ENCODE measurements at places on chromosomes 12 and 14. TPM values are rescaled to one million over a fixed set of nuclear protein-coding genes. Genes with fewer than 3 reads are reported as not detected.

DNA sequence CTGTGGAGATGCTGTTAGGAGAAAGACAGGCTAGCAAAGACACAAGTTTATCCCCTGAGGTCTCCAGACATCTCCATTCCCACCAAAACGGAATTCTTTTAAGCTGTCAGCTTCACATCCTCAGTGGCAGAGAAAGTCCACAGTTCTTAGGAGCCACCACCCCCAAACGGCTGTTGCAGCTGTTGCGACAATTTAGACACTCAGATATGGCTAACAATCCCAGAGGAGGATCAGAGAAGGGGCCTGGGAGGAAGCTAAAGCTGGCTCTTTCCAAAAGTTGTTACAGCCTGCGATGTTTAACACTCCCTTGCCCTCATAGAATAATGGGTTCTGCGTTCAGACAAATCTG, 1.9 kb upstream of the ATP5MC2 start:
- no peak for DNase-seq

DNA sequence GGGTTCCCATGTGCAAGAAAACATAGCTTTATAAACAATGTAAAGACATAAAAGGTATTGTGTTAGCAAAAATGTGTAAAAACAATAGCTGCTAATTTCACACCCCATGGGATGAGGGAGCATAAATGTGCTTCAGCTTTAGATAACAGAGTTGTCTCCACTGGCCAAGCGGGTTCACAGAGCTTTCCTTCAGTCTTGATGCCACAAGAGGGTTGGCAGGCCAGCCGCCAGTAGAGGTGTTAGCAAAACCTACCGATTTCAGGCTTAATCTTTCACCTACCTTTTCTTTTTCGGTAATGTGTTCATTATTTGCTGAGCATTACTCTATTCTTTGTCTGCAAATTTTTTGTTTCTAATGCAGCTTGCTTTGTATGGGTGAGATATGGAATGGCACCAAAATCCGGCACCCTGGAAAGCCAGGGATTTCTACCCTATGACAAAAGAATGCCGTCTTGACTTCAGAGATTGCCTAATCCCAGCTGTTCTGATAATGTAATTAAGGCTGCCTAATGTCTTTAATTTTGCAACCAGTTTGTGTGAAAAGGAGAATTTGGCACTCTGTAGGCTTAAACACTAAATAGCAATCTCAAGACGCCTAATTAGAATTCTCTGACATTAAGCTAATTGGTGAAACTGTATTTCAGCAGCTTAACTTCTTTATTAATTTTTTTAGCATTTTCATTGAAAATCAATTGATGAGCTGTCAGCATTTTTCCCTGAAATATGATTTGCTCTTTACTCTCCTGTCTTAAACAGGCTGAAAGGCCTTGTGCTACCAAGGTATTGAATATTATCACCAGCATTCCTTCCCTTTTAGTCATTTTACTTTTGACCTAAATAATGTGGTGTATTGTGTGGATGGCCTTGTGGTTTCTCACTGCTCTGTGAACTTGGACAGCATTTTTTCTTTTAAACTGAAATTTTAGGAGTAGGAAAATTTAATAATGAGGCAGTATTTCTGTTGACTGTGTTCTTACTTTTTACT, 60.7 kb downstream of the POLR3B start:
- DNase-seq, result no peak

DNA sequence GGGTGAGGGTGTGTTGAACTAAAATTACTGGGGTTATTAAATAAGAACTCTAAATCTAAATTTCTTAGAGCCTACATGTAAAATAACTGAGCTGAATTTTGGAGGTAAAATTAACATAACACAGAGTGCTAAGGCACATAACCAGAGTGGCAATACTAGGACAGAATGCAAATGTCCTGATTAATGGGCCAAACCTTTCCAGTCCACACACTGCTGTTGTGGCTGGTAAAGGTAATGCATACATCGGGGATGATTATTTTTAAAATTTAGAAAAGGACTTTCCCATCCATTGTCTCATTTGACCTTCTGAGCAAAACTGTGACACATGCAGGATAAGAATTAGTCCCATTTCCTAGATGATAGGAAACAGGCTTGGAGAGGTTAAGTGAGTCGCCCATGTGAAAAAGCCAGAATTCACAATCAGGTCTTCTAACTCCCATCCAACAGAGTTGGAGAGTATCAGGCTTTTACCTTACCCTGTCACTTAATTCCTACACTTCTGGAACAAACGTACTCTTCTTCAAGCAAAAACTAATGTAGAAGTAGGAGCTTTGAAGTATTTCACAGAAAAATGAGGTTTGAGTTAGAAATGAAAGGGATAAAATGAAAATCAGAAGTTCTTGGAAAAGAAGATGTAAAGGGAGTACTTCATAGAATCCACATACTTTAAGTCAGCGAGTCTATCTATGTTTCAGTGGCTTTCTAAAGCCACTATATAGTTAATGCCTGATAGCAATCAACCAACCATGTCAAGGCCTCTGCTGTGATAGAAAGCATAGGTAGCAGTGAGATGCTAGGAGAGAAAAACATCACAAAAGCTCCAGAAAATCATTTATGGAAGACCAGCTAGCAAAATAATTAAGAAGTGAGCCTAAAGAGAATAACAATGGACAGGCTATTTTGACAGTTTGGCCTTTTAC, 334.9 kb upstream of the DIO2 start:
- DNase-seq, result no peak

The COX8C gene
- total RNA-seq, result not detected

GRCh38 chr14:46300765-46301164, 350.8 kb downstream of the RPL10L start:
- no peak for DNase-seq

The TMX1 gene
- 11.9 TPM for total RNA-seq

GRCh38 chr12:98736352-98737321, 91.5 kb downstream of the APAF1 start:
- DNase-seq, result no peak

The PRB2 gene
- total RNA-seq, result not detected

DNA sequence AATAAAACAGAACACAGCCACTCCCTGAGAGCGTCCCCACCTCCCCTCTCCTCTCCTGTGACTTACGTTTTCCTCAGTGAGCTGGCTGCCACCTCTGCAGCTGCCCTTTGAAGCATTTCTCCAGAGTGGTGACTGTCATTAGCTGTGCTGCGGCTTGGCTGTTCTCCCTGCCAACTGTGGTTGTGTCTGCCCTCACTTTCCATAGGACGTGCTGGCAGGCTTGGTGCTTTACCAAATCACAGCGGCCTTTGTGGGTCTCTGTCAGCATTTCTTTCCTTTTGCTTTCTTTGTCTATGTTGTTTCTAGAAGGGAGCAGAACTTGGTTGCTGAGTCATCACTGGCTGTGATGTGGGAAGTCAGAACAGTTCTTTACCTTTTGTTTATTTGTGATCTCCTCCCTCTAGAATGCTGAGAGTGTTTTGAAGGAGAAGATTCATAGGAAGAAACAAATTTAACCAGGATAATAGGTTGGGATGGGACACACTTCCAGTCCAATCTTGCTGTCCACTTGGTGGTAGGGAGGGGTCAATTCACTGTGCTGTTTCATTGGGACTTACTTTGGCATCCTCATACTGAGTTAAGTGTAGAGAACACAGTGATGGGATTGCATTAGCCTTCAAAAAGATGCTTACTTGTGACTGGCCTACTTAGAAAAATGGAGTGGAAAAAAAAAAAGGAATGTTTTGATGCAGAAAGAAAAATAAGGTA, 88.2 kb downstream of the TMX1 start:
- peak; percentile 24 for DNase-seq
